Skeletal muscle cell (primary cell): ENCODE measurements at places on chromosomes 4 and X.
A peak's percentile ranks its signal among the peaks of the same experiment; 100 is the strongest.

DNA sequence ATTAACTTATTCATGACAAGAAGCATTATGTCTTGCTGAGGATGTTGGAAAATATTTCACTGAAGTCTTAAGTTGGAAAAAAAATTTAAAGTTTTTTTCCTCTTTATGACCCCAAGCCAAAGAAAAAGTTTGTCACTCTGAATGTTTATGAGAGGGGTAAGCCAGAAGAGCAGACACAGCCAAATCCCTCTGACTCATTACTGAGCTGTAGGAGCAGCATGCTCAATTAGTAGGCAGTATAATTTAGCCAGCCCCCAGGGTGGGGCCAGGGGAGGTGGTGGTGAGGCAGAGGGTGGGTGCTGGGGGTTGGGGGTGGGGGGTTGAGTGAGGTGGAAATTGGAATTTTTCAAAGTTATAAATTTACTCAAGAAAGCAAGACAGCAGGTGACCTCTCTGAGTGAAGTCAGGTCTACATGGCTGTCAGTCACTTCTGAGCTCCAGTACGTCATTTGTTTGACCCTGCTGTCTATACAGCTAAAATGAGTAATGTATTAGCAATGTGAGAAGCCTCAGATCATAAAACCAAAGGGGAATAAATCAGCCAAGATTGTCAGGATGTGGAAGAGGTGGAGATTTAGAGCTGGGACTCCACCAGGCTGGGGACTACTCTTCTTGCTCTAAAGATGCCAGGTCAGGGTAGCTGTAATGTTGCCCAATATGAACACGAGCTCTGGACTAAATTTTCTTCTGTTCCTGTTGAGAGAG lies 98.8 kb upstream of the NDP start:
- peak; percentile 48 for DNase-seq

GRCh38 chr4:54090804-54091623 lies 8.9 kb upstream of the GSX2 start:
- DNase-seq, result no peak

- DNase-seq, result peak; percentile 65
Observed at GRCh38 chr4:141768954-141769353, 132.6 kb downstream of the IL15 start.

DNA sequence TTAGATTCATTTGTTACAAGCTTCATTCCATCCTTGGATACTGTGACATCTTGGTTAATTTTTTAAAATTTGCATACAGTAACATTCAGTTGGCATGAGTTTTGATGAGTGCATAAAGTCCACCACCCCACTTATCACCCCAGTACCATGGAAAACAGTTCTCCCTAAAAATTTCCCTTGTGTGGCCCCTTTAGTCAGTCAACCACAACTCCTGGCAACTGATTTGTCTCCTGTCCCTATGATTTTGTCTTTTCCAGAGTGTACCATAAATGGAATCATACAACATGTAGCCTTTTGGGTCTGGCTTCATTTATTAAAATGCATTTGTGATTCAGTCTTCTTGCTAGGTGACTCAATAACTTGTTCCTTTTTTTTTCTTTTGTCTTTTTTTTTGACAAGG lies 29.9 kb downstream of the RP2 start:
- no peak for DNase-seq

DNA sequence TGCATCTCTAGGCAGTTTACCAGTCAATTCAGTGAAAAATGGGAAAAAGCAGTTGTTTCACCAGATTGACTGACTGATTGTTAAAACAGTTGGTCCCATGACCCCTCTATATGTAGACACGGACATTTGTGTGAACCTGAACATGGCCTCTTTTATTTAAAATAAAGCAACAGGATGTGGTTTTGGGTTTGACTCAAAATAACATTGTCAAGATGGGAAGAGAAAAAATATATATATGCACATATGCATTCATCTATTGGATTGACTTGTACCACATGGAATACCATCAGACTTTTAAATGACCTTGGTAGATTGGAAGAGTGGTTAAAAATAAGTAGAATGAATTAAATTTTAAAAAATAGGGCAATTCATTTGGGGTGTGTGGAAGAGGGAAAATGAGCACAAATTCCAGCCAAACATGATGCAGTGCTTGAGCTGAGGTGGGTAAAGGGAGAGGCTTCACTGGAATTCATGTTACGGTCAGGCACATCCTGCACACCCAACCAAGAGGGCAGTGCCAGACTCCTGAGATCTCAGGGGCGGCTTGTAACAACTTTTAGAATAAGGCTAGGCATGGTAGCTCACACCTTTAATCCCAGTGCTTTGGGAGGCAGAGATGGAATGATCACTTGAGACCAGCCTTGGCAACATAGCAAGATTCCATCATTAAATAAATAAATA lies 560.7 kb upstream of the TENM3 start:
- DNase-seq, result peak; percentile 45

DNA sequence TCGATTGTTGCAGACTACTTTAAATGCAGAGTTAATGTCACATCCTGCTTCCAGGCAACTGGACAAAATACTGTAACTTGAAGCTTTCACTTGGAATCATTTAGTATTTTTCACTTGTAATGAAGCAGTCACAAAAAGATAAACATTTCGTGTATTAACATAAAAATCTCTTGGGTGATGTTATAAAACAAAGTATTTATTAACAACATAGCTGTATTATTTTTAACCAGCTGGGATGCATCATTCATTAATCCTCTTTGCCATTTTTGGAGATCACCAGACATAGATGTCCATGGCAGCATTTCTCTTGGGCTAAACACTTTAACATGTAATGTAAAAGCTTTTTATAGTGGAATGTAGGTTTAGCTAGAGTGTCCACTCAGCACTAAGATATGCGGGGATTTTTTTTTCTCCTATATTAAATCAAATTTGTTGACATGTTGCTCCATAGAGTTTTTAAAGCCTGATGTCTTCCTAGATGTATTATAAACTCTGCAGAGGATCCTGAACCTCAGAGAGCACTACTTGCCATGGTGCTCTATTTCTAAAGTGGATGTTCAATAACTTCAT lies 193.7 kb upstream of the SPANXN4 start:
- no peak for DNase-seq

DNA sequence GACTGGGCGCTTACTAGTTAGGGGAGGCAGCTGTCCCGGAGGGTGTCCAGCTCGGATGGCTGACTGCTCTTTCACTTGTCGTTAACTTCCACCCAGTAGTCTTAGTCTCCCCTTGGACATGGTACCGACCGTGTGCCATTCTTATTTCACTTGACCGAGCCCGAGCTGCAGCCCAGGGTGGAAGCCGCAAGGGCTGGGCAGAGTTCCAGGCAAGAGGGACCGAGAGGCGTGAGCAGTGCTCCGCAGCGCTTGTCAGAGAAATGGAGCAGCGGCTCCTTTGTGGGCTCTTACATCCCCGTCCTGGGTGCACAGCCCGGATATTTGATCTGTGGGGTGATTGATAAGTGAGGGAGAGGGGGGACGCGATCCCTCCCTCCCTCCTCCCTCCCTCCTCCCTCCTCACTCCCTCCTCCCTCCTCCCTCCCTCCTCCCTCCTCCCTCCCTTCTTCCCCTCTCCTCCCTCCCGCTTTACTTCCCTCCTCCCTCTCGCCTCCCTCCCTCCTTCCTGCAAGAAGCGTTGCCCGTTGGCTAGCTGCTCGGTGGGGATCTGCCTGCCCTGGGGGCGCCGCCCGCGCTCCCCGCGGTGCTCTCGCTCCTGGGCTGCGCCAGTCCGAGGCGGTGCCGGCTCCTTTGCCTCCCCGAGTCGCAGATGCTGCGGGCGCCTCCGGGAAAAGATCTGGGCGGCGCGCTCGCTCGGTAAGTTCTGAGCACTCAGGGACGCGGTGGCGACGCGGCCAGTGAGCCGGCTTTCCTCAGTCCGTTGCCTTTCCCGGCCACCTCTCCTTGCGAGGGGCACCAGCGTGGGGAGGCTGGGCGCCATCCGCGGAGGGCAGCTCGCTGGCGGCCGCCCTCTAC lies at the start of gene SLITRK2:
Gene SLITRK2, plus strand, starts transcription at position 499 of the 855 bp plus-strand sequence. CDS start 4,597 bp downstream, outside the sequence.
- no peak for DNase-seq
